Non-pigmented ciliary epithelial cell (primary cell): ENCODE measurements at places on chromosomes 3 and 15.

DNA sequence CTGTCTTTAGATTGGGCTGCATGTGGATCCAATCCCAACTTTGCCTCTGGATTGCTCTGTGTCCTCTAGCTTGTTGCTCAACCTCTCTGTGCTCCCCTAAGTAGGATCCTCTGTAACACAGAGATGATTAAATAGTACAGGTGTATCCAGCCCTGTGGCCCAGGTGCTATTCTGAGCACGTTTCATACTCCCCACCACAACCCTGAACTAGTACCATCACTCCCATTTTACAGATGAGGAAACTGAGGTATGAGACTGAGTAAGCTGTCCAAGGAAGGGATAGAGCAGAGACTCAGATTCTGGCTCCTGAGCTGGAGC is 7.2 kb downstream of the ISG20 start:
- DNase-seq, result no peak

GRCh38 chr3:52153389-52154096 is 680 bp downstream of the POC1A start:
- no peak for DNase-seq

GRCh38 chr3:32506466-32506865 is 3.8 kb upstream of the CMTM6 start:
- DNase-seq, result no peak

- no peak for DNase-seq
These were observed 198.4 kb downstream of the WNT5A start for GRCh38 chr3:55288657-55289056.

GRCh38 chr3:140521751-140522445 is 156.0 kb upstream of the TRIM42 start:
- no peak for DNase-seq

GRCh38 chr3:170772175-170772574 is 97.8 kb downstream of the RPL22L1 start:
- DNase-seq, result no peak

GRCh38 chr15:63505842-63506222 is 1.4 kb downstream of the USP3 start:
- no peak for DNase-seq

- DNase-seq, result no peak
These were observed 47.8 kb upstream of the P2RY1 start for GRCh38 chr3:152786977-152787681.

DNA sequence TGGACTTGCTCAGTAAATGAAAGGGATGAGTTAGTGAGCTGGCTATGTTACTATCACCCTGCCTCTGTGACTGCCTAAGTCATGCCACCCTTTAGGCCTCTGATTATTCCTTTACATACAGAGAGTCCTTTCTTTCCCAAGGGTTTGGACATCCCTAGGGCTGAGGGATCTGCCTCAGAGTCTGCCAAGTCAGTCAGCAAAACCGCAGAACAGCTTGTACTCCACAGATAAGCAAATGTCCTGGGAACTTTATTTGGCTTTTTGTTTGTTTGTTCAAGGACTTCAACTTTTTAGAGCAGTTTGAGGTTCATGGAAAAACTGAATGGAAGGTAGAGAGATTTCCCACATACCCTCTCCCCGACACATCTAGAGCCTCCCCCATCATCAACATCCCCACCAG is 82.6 kb upstream of the TRIM42 start:
- no peak for DNase-seq

DNA sequence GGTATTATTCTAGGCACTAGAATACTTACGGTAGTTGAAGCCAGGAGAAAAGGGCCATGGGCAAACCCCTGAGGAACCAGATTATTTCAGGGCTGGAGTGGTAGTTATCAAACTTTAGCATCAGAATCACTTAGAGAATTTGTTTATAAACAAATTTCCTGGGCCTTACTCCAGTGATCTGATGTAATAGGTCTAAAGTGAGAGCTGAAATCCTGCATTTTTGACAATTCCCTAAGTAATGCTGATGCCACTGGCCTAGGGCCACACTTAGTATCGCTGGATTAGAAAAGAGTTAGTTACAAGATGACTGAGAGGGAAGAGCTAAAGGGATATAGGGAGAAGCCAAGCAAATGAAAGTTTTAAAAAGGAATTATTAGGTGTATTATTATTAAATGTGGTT is 412.5 kb upstream of the THRB start:
- no peak for DNase-seq

DNA sequence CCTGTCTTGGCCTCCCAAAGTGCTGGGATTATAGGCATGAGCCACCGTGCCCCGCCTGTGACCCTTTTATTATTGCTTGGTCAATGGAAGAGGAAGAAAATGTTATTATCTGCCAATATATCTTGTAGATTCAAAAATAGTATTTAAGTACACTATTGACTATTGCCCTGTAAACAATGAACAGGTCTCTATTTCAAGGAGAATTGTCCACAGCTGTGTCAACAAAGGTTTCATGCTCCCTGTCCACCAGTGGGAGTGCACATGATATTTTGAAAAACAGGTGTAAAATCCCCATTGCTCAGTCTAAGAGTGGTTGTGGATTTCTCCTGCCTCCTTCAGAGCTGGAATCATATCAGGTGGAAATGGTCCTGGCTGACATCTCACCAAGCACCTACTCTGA is 36.5 kb upstream of the IGF1R start:
- no peak for DNase-seq

DNA sequence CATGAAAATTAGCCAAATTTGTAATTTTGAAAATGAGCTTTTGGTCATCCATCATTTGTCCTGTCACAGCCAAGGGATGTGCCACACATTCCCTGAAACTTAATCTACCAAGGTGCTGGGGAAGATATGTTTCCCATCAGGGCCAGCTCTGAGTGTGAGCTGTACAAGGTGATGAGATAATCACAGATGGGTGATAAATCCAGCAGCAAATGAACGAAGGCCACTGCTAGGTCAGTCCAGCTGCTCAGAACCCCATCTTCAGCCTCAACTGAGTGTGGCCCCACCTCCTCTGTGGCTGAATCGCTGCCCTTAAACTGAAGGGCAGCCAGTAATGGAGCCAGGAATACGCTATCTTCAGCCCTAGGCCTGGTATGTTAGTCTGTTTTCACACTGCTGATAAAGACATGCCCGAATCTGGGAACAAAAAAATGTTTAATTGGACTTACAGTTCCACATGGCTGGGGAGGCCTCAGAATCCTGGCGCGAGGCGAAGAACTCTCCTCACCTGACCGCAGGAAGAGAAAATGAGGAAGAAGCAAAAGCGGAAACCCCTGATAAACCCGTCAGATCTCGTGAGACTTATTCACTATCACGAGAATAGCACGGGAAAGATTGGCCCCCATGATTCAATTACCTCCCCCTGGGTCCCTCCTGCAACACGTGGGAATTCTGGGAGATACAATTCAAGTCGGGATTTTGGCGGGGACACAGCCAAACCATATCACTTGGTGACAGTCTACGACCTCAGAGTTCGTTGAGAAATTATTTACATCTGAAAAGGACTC is 553.0 kb downstream of the NTRK3 start:
- no peak for DNase-seq

DNA sequence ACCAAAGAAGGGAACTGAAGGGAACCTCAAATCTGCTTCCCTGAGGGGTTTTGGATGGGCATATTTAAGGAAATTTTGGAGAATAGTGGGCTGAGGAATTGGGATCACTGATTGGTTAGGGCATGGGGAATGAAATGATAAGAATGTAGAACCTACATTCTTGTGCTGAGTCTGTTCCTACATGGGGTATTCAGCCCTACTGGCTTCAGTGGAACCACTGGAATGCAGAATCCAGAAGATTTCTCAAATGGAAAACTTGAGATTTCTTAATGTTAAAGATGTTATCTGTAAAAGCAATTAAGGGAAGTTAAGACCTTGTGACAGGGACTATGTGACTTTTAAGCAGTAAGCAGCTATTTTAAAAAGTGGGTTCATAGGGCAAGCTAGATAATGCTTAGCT is 1062.4 kb downstream of the AGBL1 start:
- no peak for DNase-seq

GRCh38 chr15:29196290-29196689 is 73.3 kb downstream of the NSMCE3 start:
- DNase-seq, result no peak

GRCh38 chr15:67927501-67928168 is 87.8 kb upstream of the RNU6-1 start:
- DNase-seq, result peak; percentile 92

DNA sequence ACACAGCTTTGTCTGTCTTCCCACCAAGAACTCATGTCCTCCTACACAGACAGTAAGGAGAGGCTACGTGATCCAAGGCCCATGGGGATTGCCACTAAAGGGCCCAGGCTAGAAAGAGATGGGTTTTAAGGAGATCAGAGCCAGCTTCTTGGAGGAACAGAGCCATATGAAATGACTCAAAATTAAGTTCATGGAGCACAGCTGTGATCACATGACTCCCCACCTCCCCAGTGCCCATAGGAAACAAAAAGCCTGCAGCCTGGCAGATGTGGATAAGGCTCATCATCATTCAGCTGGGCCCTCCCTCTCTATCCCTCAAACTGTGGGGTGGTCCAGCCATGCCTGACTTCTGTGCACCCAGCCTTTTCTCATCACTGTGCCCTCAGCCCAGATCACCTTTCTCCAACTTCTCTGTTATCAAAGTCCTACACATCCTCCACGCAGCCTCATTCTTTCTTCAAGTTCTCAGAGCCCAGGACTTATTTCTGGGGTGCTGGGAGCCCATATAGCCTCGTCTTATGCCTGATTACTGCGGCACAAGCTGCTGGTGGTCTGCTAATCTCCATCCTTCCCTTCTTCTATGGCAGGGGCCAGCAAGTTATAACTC is 137.6 kb downstream of the SMAD6 start:
- DNase-seq, result no peak

DNA sequence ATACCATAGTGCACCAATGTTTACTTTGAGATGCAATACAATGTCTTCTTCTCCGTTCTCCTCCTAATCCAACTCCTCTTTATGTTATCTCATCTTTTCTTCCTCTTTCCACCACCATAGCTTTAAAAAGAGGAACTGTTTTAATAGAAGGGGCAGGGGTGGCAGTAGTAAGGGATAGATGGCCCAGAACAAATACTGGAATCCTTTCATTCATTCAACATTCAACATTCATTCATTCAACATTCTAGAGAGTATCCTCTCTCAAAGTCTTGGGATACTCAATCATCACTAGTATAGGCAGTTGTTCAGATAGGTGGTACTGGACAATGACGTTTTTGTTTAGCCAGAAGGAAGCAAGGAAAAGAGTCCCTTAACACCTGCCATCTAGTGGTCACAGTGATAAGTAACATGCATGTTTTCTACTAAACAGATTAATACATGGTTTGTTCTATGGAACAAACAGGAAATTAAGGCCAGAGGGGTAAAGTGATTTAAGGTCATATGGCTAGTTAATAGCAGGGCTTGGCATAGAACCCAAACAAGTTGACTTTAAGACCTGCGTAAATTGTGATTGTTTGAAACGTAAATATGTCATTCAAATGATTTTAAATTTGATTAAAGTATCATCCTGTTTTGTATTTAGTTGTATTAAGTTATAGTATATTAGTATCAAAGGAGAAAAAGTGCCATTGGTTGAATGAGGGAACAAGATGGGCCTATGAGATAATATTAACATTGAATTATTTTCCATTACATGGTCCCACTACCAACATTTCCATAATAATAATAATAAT is 26.9 kb upstream of the EHHADH start:
- no peak for DNase-seq
